Urothelium cell line (cell line): ENCODE measurements at places on chromosomes 6 and 20.

DNA sequence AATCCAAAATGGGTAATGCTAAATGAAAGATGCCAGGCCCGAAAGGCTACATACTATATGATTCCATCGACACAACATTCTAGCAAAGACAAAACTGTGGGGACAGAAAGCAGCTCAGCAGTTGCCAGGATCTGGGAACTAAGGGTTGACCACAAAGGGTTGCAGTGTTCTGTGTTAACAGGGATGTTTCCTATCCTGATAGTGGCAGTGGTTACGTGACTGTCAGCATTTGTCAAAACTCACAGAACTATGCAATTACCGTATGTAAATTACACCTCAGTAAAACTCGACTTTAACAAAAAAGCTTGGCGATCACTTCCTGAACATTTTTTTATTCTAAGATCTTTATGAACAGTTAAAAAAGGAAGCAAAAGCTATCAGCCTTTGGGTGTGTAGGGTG, 83.9 kb downstream of the BANF2 start:
- no peak for DNase-seq

DNA sequence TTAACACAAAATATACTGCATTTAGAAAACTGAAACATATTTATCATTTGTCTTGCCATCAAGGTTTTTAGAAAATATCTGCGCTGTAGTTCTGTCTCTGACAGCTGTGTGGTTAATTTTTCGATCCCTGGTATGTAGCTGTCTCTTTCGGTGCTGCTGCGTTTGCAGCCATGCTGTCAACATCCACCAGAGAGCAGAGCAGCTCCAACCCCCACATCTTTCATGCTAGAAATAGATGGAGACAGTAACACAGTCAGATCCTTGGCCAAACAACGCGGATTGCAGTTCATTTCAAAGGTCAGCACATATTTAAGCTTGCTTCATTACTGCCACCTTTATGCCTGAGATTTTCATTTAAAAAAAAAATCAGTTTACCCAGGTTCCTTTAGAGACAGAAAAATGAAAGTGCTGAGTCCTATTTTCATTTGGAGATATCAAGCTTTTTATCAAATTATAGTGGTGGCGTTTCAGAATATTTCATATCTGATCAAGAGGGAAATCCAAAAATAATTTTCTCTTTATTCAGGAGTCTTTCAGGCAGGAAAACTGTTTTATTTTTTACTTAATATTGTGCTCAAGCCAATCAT, 157.7 kb upstream of the MMS22L start:
- DNase-seq: peak; percentile 50

GRCh38 chr20:40844332-40844731, 155.3 kb upstream of the MAFB start:
- no peak for DNase-seq

DNA sequence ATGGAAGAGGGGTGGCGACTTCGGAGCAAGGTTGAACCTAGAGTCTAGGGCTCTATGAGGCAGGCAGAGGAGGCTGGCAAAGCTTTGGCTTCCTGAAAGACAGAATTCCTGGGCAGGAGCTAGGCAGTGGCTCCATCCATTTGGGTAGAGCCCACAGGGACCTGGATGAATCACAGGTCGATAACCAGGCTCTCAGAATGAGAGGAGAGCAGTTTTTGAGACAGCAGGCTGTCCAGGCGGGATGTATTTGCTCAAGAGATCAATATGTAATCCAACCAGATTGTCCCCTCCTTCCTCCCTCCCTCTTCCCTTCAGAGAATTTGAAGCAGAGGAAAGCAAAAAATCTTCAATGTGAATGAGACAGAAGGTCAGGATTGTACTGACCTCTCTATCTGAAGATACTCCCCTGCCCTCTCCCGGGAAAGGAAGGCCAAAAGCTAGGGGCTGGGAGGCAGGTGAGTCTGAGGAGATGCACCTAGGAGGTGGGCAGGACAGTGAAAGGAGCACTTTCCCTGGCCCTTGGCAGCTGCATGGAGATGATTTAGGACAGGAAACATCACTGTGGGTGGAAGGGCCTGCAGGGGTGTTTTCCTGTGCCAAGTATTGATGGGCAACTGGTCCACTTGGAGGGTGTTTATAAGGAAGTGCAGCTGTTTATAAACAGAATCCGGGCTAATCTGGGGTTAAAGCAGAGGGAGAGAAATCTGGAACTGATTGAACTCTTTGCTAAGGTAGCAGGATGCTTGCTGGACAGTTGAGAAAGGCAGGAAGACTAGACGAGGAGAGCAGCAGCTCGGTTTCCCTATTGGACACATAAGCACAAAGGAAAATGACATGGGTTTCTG, 212.4 kb upstream of the LRFN2 start:
- DNase-seq: no peak

- DNase-seq: no peak
Observed at GRCh38 chr6:104630955-104631354, 228.8 kb downstream of the HACE1 start.

DNA sequence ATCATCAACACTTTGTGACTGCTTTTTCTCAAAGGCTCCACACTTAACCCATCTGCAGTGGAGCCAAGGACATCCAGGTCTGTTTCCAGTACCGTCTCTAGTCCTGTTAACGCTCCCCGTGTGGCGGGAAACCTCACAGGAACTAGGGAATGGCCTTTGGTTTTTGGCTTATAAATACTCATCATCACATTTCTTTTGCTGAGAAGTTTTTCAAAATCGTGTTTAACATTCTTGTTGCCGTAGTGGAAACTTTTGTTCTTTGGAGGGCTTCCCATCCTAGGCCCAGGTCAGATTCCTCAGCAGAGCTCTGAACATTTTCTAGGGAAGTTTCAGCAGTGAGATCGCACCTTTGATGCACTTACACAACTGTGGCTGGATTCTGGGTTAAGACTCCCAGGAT, 24.6 kb downstream of the DAAM2 start:
- no peak for DNase-seq

DNA sequence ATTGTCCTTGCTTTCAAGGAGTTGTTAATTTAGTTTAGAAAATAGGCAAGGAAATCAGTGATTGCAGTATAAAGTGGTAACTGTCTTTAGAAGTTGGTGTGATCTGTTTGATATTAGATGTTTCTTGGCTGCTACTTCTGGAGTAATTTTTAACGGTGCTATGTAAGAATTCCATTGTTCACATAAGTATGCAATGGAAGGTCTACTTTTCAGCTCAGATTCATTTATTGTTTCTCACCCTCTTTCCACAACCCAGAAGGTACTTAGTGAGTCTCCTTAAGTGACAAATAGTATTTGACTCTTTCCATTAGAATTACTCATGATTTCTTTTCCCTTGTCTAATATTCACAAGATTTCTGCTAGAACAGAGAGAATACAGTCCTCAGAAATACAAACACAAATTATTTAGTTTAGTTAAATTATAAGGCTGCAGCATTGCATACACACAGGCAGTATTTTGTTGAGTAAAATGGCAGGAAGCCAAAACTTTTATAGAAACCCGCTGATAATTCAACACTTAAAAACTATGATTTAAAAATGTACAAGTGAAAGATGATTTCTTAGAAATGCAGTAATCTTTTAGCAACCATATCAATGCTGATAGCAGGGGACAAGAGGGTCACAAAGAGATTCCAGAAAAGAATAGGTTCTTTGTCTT, 554.3 kb downstream of the CD109 start:
- DNase-seq: no peak
